Effector memory CD4-positive, alpha-beta T cell (primary cell): ENCODE measurements at places on chromosomes 2 and 18.

DNA sequence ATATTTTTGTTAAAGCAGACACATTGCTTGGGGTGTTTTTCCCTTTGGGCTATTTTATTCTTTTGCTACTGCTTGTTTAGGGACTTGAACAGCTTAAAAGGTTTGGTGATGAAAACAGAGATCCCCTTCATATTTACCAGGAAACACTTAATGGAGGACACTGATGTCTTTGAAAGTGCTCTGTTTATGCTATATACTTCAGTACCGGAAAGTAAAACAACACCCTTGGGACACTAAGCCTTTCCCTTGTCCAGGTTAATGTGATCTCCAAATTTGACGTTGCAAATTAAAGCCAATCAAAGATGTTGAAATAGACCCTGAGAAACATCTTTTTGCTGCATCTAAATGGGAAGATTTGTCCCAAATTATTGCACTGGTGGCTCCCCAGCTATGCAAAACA lies 564.6 kb upstream of the PKDCC start:
- DNase-seq = no peak

DNA sequence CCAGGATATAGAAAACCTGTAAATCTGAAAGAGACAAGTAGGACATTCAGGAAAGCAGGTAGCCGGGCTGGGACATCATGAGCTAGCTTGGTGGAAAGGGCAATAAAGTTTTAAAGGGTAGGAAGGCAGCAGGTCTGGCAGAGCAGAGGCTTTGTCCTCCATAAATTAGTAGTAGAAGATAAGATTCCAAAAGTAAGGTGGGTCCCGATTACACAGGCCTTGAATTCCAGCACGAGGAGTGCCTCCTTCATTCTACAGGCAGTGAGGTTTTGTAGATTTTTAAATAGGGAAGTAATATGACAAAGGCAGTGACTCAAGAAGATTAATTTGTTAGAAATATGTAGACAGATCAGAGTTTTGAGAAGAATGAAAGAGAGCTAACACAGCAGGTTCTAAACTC lies 160.7 kb downstream of the DTNB start:
- DNase-seq = no peak

DNA sequence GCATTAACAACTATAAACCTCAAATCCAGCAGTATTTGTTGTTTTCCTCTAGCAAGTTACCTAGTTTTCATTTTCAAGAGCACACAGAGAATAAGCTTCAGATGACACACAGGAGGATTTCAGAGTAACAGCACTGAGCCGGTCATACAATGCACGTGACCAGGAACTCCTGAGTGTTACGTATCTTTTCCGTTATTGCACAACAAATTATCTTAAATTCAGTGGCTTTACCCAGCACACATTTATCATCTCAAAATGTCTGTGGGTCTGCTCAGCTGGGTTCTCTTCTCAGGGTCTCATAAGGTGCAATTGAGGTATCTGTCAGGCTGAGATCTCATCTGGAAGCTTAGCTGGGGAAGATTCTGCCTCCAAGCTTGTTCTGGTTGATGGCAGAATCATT lies 379.5 kb upstream of the KLHL29 start:
- DNase-seq = no peak

GRCh38 chr2:31475692-31476091 lies 61.1 kb upstream of the XDH start:
- no peak for DNase-seq

GRCh38 chr18:48785091-48785614 lies 165.6 kb downstream of the SMAD7 start:
- no peak for DNase-seq

DNA sequence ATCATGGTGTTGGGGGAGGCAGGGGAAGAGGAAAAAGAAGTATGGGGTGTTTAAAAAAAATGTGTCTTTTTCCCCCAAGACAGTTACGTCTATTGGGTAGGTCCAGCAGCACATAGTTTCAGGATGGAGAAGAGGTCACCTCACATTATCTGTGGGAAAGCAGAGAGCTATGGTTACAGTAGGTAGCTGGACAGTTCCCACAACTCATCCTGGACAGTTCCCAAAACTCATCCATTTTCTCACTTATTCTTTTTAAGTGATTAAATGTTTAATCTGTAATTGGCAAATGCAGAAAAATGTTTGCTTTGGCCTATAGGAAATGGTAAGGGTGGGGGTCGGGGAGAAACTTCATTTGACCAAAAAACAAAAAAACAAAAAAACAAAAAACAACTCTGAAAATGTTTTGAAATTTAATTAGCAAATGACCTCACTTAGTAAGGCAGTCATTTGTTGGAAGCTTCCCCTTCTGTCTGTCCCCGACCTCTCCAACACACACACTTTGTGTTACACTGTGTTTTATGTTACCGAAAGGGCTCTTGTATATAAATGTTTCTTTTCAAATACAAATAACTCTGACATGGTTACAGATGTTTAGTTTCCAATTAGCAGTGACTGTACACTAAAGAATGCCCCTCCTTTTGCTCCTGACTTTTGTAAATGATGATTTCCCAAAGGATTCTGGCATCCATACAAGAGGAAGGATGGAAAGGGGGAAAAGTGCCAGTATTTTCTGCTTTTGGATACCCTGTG lies 173.3 kb upstream of the ZFP36L2 start:
- DNase-seq = no peak

DNA sequence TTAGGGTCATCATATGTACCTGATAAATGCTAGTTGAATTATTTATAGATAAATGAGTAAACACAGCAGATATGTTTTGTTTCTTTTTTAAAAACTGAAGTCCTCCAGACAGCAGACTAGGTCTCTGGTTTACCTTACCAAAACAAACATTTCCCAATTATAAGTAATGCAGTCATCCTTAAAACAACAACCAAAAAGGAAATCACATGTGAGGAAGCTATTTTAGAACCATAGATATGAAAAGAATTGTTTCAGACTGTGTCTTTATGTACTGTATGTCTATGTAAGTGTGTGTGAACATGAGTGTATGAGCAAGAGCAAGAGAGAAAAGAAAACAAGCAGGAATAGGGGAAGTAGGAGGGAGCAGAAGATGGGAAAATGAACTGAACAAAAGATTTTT lies 441.0 kb downstream of the CPS1 start:
- no peak for DNase-seq

- no peak for DNase-seq
Measured at GRCh38 chr2:46077522-46078107, 219.6 kb upstream of the EPAS1 start.

- DNase-seq = no peak
Measured at GRCh38 chr2:107635883-107636282, 190.8 kb upstream of the RGPD4 start.

GRCh38 chr2:34029073-34029472 lies 430.0 kb upstream of the FAM98A start:
- DNase-seq = no peak

GRCh38 chr2:174807931-174808330 lies 43.7 kb upstream of the CHRNA1 start:
- no peak for DNase-seq

DNA sequence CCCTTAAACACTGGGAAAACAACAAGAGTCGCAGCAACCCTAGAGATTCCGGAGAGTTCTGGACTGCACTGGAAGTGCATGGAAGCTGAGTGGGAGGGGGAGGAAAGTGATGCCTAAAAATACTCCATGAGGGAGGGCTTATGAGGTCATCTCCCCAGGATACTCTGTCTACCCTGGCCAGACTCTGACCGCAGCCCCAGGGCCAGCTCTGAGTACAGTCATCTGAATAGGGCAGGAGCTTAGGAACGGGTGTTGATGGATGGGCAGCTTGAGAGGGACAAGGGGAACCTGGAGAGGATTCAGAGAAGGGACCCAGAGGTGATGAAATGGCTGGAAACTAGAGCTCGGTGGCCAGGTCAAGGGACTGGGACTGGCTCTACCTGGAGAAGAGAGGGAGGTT lies 79.3 kb upstream of the IGFBP5 start:
- no peak for DNase-seq

DNA sequence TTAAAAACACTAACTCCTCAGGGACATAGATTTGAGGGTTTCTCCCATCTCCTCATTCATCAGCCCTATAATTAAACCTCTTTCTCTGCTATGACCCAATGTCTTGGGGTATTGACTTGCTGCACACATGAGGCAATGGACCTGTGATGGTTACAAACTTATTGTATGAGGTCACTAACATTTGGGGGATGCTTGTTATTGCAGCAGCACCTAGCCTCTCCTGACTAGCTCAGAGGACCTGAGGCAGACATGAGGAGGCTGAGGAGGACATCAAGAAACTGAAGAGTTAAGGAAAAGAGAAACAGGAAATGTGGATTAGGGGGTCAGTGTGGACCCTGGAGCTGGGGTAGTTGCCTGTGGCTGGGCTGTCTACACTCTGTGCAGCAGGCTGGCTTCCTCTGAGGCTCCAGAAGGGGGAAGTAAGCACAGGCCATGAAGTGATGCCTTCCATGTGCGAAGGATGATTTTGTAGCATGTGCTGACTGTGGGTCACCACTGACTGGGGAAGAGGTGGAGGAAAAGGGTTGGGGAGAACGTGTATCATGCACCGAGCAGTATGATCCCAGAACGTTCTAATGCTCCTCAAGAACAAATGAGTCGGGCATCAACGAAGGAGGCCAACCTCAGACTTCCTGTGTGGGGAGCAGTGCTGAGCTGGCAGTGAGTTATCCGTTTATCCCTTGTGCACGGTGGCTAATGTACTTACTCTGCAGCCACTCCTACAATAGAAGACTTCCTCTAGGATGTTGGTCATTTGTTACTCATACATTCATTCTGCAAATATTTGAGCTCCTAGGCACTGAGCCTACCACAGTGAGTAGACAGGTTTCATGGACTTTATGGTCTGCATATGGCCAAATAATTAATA lies 42.1 kb upstream of the RFX8 start:
- DNase-seq = no peak
